ENCODE measurements at places on chromosomes 12 and 14.

DNA sequence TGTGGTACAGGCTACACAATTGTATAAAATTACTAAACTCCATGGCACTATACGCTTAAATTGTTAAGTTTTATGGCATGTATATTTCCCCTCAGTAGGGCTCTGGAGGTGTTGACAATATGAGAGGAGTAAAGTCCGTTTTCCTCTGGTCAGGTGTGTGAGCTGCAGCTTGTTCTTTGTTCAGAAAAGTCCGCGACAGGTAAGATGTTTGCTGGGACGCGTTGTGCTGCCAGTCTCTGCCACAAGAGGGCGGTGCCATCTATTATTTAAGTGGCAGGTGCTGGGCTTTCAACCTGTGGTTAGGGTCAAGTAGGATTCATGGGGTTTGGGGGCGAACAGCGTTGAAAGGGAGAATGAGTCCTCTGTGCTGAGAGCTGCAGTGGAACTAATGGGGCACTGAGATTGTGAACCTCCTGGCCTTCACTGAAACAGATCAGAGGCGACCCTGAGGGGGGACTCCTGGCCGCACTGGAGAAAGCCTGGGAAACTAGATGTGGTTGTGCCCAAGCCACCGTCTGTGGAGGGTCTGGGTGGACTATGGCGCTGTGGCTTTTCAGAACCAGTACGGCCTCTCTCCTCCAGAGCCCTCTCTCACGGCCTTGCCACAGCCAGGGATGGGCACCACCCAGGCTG lies 179.0 kb downstream of the SLC15A4 start:
- no peak for ATAC-seq

- no peak for ATAC-seq
Measured at GRCh38 chr14:70121521-70121920, 67.2 kb downstream of the SLC8A3 start.

GRCh38 chr12:122421821-122422729 lies at the start of gene CLIP1:
Gene CLIP1, minus strand, starts transcription at chr12:122422669. Its CDS starts 42,217 bp downstream, at chr12:122380452.
- peak; percentile 72 for ATAC-seq

GRCh38 chr12:12983420-12984035 lies 16.5 kb downstream of the HEBP1 start:
- peak; percentile 69 for ATAC-seq

DNA sequence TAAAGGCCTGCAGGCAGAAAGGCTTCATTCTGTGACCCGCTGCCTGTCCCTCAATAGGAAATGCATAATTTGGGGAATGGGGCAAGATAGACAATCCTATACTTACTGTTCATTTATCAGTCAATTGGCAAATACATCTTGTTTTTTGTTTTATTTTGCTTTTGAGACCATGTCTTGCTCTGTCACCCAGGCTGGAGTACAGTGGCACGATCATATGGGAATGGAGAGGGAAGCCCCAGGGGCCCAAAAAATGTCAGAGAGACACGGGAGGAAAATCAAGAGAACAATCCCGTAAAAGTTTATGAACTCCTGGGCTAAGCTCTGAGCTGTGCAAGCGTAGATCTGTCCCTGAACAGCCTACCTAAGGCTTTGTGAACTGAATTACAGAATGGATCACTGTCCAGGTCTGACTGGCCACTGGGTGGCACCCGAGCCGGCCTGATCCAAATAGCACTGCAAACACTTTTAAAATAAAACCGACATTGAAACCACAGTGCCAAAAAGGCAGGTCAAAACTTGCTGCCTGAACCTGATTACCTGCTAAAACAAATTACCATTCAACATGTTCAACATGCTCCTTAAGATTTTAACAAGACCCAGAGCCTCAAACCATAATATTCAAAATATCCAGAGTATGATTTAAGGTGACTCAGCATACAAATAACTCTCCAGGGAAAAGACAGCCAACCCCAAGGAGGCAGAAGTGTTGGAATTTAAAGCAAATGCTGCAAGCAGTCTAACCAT lies 11.8 kb downstream of the COPS7A start:
- peak; percentile 93 for ATAC-seq

DNA sequence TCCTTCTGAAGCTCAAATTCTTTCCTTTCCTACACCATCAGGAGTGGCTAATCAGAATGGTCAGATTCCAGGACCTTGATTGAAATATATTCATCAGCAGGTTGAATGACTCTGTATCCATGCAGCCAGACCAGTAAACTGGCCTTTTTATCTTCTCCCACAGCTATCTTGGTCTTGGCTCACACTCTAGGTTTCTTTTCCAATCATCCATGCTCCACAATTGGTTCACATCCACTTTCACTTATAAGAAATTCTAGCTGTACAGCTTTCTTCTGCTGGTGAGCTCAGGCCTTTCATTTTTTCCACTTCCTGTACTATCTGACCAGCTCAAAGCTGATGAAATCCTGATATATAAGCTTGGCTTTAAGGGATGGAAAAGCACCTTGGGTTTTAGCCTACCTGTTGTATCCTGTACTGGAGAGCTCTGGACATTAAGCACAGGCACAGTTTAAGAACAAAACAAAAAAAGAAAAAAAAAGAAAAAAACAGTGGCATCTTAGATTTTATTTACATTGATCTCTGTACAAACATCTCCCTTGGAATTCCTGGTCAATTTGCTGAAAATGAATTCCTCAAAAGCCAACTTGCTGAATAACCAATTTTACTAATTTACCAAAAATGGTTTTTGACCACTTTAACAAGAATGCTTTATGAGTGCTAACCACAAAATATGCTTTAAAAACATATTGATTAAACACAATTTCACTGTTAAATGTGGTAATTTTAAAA lies 91.6 kb upstream of the PAWR start:
- no peak for ATAC-seq

- ATAC-seq: no peak
Measured at GRCh38 chr12:25156061-25156460, 38.9 kb downstream of the DNAI7 start.
